ENCODE measurements at places on chromosomes 1 and 21. TPM values are rescaled to one million over a fixed set of nuclear protein-coding genes. Genes with fewer than 3 reads are reported as not detected.

PLA2G2D gene
- not detected for total RNA-seq

EFCAB7 gene
- total RNA-seq = 9.1 TPM

TNNI3K gene
- total RNA-seq = 0.66 TPM

CCDC30 gene
- total RNA-seq = 1.3 TPM

SYTL1 gene
- total RNA-seq = under 0.01 TPM

DNA sequence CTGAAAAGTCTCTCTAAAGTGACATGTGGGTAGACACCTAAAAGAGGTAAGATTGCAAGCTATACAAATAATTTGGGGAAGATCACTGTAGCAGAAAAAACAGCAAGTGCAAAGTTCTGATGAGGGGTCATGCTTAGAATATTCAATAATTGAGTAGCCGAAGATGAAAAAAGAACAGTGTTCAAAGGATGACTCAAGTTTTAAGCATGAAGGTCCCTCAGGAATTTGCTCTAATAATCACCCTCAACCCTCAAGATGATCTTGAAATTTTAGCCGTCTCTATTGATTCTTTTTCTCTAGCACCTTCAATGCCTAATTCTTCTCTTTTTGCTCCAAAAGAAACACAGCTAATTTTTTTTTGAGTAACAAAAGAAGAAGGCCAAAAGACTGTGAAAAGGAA, 190.6 kb upstream of the ZNHIT6 start:
- no peaks in the 10 kb centered on the region for H3K4me1 ChIP-seq
- DNase-seq = peak; percentile 70
- H3K27me3 ChIP-seq = no peaks in the 10 kb centered on the region
- H3K27ac ChIP-seq = no peak overlapping the region
- no peak overlapping the region for H3K4me3 ChIP-seq
- no peaks in the 10 kb centered on the region for H3K36me3 ChIP-seq

GRCh38 chr1:181423301-181423918, 59.9 kb upstream of the CACNA1E start:
- H3K27me3 ChIP-seq = peaks cover 2% of the 10 kb centered on the region
- H3K4me1 ChIP-seq = no peaks in the 10 kb centered on the region
- DNase-seq = peak; percentile 20
- H3K36me3 ChIP-seq = no peaks in the 10 kb centered on the region
- no peak overlapping the region for H3K27ac ChIP-seq

GRCh38 chr1:109783436-109783835, 19.7 kb upstream of the EPS8L3 start:
- H3K36me3 ChIP-seq = no peaks in the 10 kb centered on the region
- peak; percentile 76 for DNase-seq
- peaks cover 12% of the 10 kb centered on the region for H3K4me1 ChIP-seq
- H3K27ac ChIP-seq = no peak overlapping the region

DNA sequence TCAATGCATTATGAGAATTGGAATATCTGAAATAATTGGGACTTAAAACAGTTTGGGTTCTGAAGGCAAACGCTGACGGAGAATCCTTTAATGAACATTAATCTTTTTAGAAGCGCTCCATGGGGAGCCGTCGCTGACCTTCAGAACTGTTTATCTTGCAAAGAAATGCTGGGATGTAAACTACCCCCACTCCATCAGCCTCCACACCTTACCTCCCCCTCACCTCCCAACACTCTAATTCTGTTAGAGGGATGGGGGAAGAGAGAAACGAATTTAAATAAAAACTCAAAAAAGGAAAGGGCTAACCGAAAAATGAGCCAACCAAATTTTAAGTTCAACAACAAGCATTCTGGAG, 44.1 kb upstream of the DNAJC6 start:
- H3K4me1 ChIP-seq = no peaks in the 10 kb centered on the region
- no peaks in the 10 kb centered on the region for H3K27me3 ChIP-seq
- no peaks in the 10 kb centered on the region for H3K36me3 ChIP-seq
- peak overlapping the region; percentile 26 for H3K4me3 ChIP-seq

- H3K27ac ChIP-seq = no peak overlapping the region
- DNase-seq = no peak
- H3K4me3 ChIP-seq = peak overlapping the region; percentile 32
- peaks cover 5% of the 10 kb centered on the region for H3K27me3 ChIP-seq
- H3K36me3 ChIP-seq = no peaks in the 10 kb centered on the region
- H3K4me1 ChIP-seq = peaks cover 2% of the 10 kb centered on the region
These were observed 44.0 kb upstream of the TARDBP start for GRCh38 chr1:10968411-10968826.

DNA sequence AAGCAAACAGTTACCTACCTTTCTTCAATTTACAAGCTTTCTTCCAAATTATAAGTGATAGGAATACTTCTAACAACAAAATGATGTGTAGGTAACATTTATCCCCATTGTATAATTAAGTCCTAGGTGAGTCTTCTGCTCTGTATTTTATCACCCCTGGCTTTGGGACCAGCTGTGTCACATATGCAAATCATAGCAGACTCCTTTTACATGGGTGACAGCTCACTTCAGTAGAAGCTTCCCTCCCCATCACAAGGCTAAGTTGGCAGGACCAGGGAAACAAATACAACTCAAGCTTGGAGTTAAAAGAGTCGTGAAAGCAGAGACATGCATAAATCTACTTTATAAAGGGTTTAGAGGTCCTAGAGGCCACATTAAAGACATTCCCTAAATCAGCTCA, 121.1 kb upstream of the RUNX1 start:
- DNase-seq = no peak
- H3K4me3 ChIP-seq = no peak overlapping the region
- H3K27ac ChIP-seq = no peak overlapping the region
- H3K27me3 ChIP-seq = no peaks in the 10 kb centered on the region
- H3K4me1 ChIP-seq = no peaks in the 10 kb centered on the region

GRCh38 chr1:12001996-12002493, 17.3 kb upstream of the MIIP start:
- H3K27ac ChIP-seq = no peak overlapping the region
- no peaks in the 10 kb centered on the region for H3K27me3 ChIP-seq
- DNase-seq = no peak
- H3K4me3 ChIP-seq = no peak overlapping the region
- H3K36me3 ChIP-seq = peaks cover 34% of the 10 kb centered on the region
- no peaks in the 10 kb centered on the region for H3K4me1 ChIP-seq

- H3K4me1 ChIP-seq = no peaks in the 10 kb centered on the region
- H3K36me3 ChIP-seq = no peaks in the 10 kb centered on the region
- H3K4me3 ChIP-seq = no peak overlapping the region
- H3K27ac ChIP-seq = no peak overlapping the region
- no peak for DNase-seq
These were observed 47.9 kb upstream of the NUF2 start for GRCh38 chr1:163273766-163274441.

DNA sequence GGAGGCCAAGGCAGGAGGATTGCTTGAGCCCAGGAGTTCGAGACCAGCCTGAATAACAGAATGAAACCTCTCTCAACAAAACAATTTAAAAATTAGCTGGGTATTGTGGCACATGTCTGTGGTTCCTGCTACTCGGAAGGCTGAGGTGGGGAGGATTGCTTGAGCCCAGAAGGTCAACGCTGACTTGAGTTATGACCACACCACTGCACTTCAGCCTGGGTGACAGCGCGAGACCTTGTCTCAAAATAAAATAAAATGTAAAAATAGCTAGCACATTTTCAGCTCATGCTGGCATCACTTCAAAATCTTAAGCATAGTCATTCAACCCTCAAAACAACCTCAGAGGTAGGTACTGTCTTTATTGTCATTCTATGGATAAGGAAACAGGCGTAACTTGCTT, 6.4 kb downstream of the JAK1 start:
- H3K27me3 ChIP-seq = no peaks in the 10 kb centered on the region
- H3K36me3 ChIP-seq = peaks cover 1% of the 10 kb centered on the region
- no peak for DNase-seq
- peaks cover 6% of the 10 kb centered on the region for H3K4me1 ChIP-seq

DNA sequence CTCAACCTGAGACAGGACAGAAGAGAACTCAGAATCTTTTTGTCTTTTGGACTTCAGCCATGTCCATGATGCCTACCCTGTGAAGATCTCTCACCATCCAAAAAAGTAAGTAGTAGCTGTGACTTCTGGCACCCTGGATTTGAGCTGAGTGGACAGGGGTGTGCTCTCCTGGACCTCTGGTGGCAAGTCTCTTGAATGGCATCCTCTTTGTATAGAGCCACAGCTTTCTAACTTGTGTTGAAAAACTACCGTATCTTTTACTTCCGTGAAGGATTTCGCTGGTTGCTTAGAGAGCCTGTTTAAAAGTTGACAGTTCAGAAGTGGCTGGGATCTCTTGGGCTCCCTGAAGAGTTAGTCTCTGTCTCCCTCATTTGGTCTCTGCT, 1.8 kb downstream of the MFN2 start:
- peaks cover 16% of the 10 kb centered on the region for H3K4me1 ChIP-seq
- H3K27ac ChIP-seq = no peak overlapping the region
- H3K36me3 ChIP-seq = peaks cover 6% of the 10 kb centered on the region
- H3K4me3 ChIP-seq = no peak overlapping the region
- peak; percentile 33 for DNase-seq

DNA sequence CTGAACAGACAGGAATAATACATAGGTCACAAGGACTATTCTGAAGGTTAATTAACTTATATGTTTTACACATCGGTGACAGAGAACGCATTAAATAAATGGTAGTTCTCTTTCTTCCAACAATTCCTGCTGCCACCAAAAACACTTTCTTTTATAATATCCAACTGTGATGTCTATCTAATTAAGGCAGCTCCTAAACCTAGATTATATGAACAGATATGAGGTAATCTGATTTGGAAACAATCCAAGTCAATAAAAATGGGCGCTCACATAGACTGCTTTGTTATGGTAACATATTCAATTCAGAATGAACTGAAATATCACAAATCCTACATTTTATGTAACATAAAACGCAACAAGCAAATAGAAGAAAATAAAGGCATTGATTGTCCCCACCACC, 16.0 kb downstream of the CYYR1 start:
- H3K27ac ChIP-seq = no peak overlapping the region
- DNase-seq = no peak
- H3K36me3 ChIP-seq = no peaks in the 10 kb centered on the region
- H3K4me1 ChIP-seq = no peaks in the 10 kb centered on the region
- no peak overlapping the region for H3K4me3 ChIP-seq

- H3K27me3 ChIP-seq = no peaks in the 10 kb centered on the region
- H3K27ac ChIP-seq = peak within 1 kb of the TSS; percentile 100
- peaks cover 10% of the 10 kb centered on the region for H3K4me1 ChIP-seq
- peak within 1 kb of the TSS; percentile 89 for H3K4me3 ChIP-seq
- DNase-seq = peak; percentile 90
These were observed at the start of gene MIB2 for GRCh38 chr1:1615256-1616044. Gene MIB2 (plus strand): TSS chr1:1615500. CDS start chr1:1623453, 7,953 bp downstream.

GRCh38 chr1:19123837-19124236, 86.2 kb downstream of the UBR4 start:
- H3K36me3 ChIP-seq = peaks cover 44% of the 10 kb centered on the region
- no peaks in the 10 kb centered on the region for H3K27me3 ChIP-seq
- no peaks in the 10 kb centered on the region for H3K4me1 ChIP-seq
- no peak for DNase-seq
- H3K4me3 ChIP-seq = no peak overlapping the region

- no peaks in the 10 kb centered on the region for H3K27me3 ChIP-seq
- no peak overlapping the region for H3K27ac ChIP-seq
- H3K36me3 ChIP-seq = no peaks in the 10 kb centered on the region
- DNase-seq = peak; percentile 31
- no peaks in the 10 kb centered on the region for H3K4me1 ChIP-seq
These were observed 48.3 kb downstream of the IL23R start for GRCh38 chr1:67214420-67215174.

DNA sequence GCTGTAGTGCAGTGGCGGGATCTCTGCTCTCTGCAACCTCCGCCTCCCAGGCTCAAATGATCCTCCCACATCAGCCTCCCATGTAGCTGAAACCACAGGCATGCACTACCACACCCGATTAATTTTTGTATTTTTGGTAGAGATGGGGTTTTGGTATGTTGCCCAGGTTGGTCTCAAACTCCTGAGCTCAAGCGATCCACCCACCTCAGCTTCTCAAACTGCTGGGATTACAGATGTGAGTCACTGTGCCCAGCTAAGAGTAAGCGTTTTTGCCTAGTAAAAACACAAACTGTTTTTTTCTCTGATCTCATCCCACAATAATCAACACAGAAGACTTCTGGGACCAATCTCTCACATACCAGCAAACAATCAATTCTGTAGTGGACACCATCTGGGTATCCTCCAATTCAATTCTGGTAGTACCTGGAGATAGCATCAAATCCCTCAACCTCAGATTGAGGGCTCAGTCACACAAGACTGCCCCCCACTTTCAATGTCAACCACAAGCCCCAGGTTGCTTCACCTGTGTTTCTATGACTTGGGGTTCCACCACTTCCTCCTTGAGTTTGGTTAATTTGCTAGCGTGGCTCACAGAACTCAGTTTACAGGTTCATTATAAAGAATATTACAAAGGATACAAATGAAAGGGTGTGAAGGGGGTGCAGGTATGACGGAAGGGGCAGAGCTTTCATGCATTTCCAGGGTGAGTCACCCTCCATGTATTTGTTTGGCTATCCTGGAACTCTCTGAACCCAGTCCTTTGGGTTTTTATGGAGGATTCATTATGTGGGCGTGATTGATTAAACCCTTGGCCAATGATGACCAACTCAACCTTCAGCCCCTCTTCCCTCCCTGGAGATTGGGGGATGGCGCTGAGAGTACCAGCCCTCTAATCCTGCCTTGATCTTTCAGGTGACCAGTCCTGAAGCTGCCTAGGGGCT, 40.0 kb upstream of the RHOU start:
- no peak overlapping the region for H3K27ac ChIP-seq
- no peaks in the 10 kb centered on the region for H3K36me3 ChIP-seq
- H3K4me1 ChIP-seq = no peaks in the 10 kb centered on the region
- no peak overlapping the region for H3K4me3 ChIP-seq
- H3K27me3 ChIP-seq = no peaks in the 10 kb centered on the region

DNA sequence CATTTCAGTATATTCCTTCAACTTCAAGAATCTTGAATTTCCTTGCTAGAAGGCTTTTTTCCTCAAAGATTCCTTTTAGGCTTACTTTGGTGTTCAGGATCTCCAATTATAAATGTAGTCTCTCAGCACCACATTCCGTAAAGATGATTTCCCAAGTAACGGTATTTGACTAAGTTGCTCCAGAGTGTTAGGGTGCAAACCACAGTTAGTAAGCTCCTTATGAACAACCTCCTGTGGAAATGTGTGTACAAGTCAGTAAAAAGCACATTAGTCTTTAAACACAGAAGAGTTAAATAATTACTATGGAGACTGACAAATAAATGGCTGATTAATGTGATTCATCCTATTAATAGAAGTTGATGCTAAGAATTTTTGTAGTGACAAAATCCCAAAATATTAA, 10.3 kb downstream of the DONSON start:
- peaks cover 9% of the 10 kb centered on the region for H3K4me1 ChIP-seq
- H3K4me3 ChIP-seq = no peak overlapping the region
- DNase-seq = peak; percentile 41
- no peaks in the 10 kb centered on the region for H3K27me3 ChIP-seq
- peaks cover 7% of the 10 kb centered on the region for H3K36me3 ChIP-seq

DNA sequence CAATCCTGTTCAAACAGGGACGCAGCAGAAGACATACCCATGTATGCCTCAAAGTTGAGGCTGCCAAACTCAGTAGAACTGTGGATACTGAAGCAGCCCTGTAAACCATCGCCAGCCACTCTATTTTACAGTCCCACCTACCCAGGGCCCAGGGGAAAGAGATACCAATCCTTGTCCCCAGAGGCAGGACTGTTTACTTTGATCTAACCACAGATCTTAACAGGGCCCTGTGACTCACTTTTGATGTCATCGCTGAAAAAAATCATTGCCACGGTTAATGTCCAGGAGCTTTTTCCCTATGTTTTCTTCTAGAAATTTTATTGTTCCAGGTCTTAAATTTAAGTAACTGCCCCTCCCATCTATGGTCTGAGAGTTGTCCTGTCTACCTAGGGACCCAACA, 538.4 kb upstream of the NCAM2 start:
- no peak overlapping the region for H3K27ac ChIP-seq
- H3K27me3 ChIP-seq = no peaks in the 10 kb centered on the region
- no peaks in the 10 kb centered on the region for H3K36me3 ChIP-seq
- no peaks in the 10 kb centered on the region for H3K4me1 ChIP-seq
- DNase-seq = no peak
- no peak overlapping the region for H3K4me3 ChIP-seq
